ENCODE measurements at places on chromosomes 12 and 14.
A peak's percentile ranks its signal among the peaks of the same experiment; 100 is the strongest.

GRCh38 chr14:64234877-64235651 lies 59.1 kb downstream of the ESR2 start:
- no peaks in the 10 kb centered on the region for H3K4me1 ChIP-seq
- no peak overlapping the region for H3K4me3 ChIP-seq
- no peaks in the 10 kb centered on the region for H3K27me3 ChIP-seq

GRCh38 chr12:21656905-21657325 lies 727 bp downstream of the LDHB start:
- H3K36me3 ChIP-seq = peaks cover 41% of the 10 kb centered on the region
- peak overlapping the region; percentile 60 for H3K27ac ChIP-seq
- no peak for DNase-seq
- peak overlapping the region; percentile 87 for H3K4me3 ChIP-seq

- DNase-seq = peak; percentile 28
- H3K4me3 ChIP-seq = no peak overlapping the region
- no peak overlapping the region for H3K27ac ChIP-seq
- no peaks in the 10 kb centered on the region for H3K36me3 ChIP-seq
- no peaks in the 10 kb centered on the region for H3K4me1 ChIP-seq
- no peaks in the 10 kb centered on the region for H3K27me3 ChIP-seq
These were observed 279.2 kb downstream of the ALG10 start for GRCh38 chr12:34301251-34302130.

- no peak for DNase-seq
- no peak overlapping the region for H3K27ac ChIP-seq
- no peaks in the 10 kb centered on the region for H3K4me1 ChIP-seq
- no peak overlapping the region for H3K4me3 ChIP-seq
These were observed 26.0 kb downstream of the LRP6 start for GRCh38 chr12:12240662-12241340.

- no peaks in the 10 kb centered on the region for H3K27me3 ChIP-seq
- no peaks in the 10 kb centered on the region for H3K36me3 ChIP-seq
- H3K27ac ChIP-seq = no peak overlapping the region
- H3K4me1 ChIP-seq = no peaks in the 10 kb centered on the region
- no peak overlapping the region for H3K4me3 ChIP-seq
These were observed 288.6 kb upstream of the NPAS3 start for GRCh38 chr14:32650030-32650429.

DNA sequence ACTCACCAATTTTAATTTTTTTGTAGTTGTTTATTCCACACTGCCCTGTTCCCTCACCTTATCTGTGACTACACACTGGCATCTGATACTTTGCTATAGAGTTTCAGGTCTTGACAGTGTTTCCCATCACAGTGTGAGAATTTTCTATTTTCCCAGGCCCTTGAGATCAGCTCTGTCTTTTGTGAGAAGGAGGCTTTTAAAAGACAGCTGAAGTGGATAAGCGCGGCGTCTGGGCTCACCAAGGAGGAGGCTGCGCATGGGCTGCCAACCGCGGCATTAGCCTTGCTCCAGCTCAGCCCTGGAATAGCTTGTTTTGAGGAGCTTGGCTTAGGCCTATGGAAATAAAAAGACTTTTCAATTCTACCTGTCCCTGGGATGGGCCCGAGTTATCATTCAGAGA lies 181.3 kb downstream of the RMST start:
- H3K4me3 ChIP-seq = no peak overlapping the region
- H3K4me1 ChIP-seq = no peaks in the 10 kb centered on the region
- DNase-seq = no peak
- H3K27ac ChIP-seq = no peak overlapping the region

- no peak for DNase-seq
- H3K27me3 ChIP-seq = no peaks in the 10 kb centered on the region
- no peak overlapping the region for H3K4me3 ChIP-seq
- peaks cover 91% of the 10 kb centered on the region for H3K36me3 ChIP-seq
These were observed 36.9 kb downstream of the ATP2A2 start for GRCh38 chr12:110317911-110318310.

- H3K36me3 ChIP-seq = no peaks in the 10 kb centered on the region
- H3K4me3 ChIP-seq = no peak overlapping the region
- DNase-seq = no peak
- no peaks in the 10 kb centered on the region for H3K27me3 ChIP-seq
These were observed 375.3 kb downstream of the BCAT1 start for GRCh38 chr12:24573621-24574020.

DNA sequence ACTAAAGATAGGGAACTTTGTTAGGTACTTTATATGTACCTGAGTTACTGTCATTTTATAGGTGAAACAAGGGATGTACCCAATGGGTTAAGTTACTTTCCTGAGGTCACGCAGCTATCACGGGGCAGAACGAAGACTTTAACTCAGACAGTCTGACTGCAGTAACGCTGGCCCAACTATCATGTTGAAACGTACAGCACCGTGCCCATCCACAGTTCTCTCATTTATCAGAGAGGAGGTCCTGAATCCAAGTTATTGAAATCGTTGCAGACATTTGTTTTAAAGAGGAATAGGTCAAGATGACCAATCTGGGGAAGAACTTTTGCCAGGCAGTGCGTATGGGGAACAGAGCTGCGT lies 587 bp upstream of the C12orf75 start:
- H3K4me1 ChIP-seq = peaks cover 22% of the 10 kb centered on the region
- no peaks in the 10 kb centered on the region for H3K36me3 ChIP-seq
- DNase-seq = no peak
- peak overlapping the region; percentile 75 for H3K4me3 ChIP-seq
- peak overlapping the region; percentile 70 for H3K27ac ChIP-seq
- no peaks in the 10 kb centered on the region for H3K27me3 ChIP-seq

DNA sequence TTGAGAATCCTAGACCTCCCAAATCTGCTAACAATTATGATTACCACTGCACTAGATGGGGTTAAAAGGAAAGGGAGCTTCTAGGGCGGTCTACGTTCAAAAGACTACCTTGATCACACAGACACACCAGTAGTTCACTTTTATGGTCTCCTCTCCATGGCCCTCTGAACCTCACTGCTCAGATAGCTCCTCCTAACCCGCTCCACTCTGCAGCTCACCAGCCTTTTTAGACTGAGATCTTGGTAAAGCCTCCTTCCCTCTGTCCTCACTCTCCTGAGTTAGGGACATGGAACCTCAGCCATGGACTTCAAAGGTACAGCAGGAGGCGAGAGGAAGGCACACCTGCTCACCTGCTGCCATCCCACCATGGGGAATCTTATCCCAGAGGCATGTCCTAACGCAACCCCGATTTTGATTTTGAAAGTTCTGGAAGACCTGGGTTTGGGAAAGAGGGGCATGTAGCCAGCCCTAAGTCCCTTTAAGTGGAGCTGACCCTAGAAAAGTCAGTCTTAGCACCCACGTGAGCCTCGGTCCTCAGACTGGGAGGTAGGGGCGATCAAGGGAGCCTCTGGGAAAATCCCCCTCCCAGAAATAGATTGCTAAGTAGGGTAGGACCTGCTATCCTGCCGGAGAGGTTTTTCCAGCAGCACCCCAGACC lies 1.3 kb downstream of the ZNF219 start:
- H3K4me1 ChIP-seq = peaks cover 20% of the 10 kb centered on the region
- H3K27ac ChIP-seq = peak overlapping the region; percentile 62
- DNase-seq = no peak
- no peaks in the 10 kb centered on the region for H3K27me3 ChIP-seq
- peak overlapping the region; percentile 9 for H3K4me3 ChIP-seq

DNA sequence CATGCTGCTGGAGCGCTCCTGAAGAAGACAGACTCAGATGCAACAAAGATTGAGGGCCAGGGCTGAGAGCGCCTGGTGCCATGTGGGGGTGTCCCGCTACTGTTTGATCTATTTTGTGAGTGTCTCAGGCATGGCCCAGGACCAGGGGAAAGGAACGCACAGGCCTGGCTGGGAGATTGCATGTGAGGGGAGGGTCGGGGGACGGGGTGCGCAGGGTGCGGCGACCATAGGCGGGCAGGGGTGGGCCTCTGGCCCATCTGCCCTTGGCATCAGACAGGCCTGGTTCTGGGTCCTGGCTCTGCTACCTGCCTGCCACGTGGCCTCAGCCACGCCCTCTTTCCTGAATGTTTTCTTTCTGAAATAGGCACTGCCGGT lies 47.5 kb downstream of the BEGAIN start:
- no peaks in the 10 kb centered on the region for H3K4me1 ChIP-seq
- no peak overlapping the region for H3K27ac ChIP-seq
- no peaks in the 10 kb centered on the region for H3K27me3 ChIP-seq

GRCh38 chr12:54890339-54890738 lies 36.0 kb downstream of the MUCL1 start:
- no peaks in the 10 kb centered on the region for H3K27me3 ChIP-seq
- no peak for DNase-seq
- H3K4me1 ChIP-seq = no peaks in the 10 kb centered on the region
- no peak overlapping the region for H3K27ac ChIP-seq
- no peaks in the 10 kb centered on the region for H3K36me3 ChIP-seq

- H3K4me3 ChIP-seq = peak overlapping the region; percentile 29
- no peak overlapping the region for H3K27ac ChIP-seq
- no peak for DNase-seq
- H3K4me1 ChIP-seq = no peaks in the 10 kb centered on the region
- H3K27me3 ChIP-seq = no peaks in the 10 kb centered on the region
These were observed 186.7 kb upstream of the NEDD1 start for GRCh38 chr12:96720363-96720705.

DNA sequence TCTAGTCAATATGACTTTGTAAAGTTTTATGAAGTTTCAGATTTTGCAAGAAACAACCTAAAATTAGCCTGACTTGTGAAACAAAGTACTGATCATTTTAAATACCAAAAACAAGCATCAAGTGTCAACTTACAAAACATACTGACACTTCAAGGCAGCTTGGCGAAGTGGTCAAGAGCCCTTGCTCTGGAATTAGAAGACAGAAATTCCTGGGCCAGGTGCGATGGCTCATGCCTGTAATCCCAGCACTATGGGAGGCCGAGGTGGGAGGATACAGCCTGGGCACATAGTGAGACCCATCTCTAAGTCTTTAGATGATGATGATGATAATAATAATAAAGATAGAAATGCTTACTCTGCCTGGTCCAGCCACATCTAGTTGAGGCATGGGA lies 45.4 kb upstream of the NR2C1 start:
- H3K27ac ChIP-seq = peak overlapping the region; percentile 99
- no peak overlapping the region for H3K4me3 ChIP-seq
- no peaks in the 10 kb centered on the region for H3K27me3 ChIP-seq
- peaks cover 44% of the 10 kb centered on the region for H3K36me3 ChIP-seq
- H3K4me1 ChIP-seq = peaks cover 40% of the 10 kb centered on the region

GRCh38 chr12:29245246-29245645 lies 96.2 kb downstream of the FAR2 start:
- H3K27me3 ChIP-seq = no peaks in the 10 kb centered on the region
- no peak overlapping the region for H3K4me3 ChIP-seq
- no peaks in the 10 kb centered on the region for H3K4me1 ChIP-seq
- H3K27ac ChIP-seq = no peak overlapping the region
- DNase-seq = no peak

GRCh38 chr12:93884794-93885460 lies 207.8 kb downstream of the CRADD start:
- H3K4me1 ChIP-seq = no peaks in the 10 kb centered on the region
- no peaks in the 10 kb centered on the region for H3K36me3 ChIP-seq
- no peaks in the 10 kb centered on the region for H3K27me3 ChIP-seq
- H3K4me3 ChIP-seq = no peak overlapping the region
- no peak for DNase-seq
